ENCODE measurements at places on chromosomes 5 and 9.

GRCh38 chr5:172420235-172420939, 33.9 kb downstream of the SH3PXD2B start:
- DNase-seq: no peak

- no peak for DNase-seq
Observed at GRCh38 chr9:6006749-6007057, 8.7 kb downstream of the RANBP6 start.

DNA sequence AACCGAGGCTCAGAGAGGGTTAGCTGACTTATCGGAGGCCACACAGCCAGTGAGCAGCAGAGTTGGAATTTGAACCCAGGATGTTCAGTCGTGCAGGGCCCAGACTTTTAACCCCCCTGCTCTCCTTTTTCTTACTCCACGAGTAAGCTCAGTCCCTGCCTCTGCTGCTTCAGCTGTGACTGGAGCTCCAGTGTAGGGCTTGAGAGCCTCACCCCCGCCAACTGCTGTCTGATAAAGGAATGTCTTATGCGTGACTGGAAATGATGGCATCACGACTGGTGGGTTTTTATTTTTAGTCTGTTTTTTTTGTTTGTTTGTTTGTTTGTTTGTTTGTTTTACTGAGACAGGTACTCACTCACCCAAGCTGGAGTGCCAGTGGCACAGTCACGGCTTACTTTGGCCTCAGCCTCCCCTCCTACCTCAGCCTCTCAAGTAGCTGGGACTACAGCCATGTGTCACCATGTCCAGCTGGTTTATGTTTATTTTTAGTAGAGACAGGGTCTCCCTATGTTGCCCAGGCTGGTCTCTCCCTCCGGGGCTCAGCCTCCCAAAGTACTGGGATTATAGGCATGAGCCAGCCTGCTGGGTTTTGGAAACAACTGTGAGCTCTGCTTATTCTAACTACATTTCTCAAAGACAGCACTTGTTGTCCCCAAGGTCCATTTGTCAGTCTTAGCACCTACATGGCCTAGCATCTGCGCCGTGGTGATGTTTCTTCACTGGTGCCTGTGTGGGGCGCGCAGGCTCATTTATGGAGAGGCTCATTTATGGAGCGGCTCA, 52.5 kb upstream of the NCS1 start:
- no peak for DNase-seq

DNA sequence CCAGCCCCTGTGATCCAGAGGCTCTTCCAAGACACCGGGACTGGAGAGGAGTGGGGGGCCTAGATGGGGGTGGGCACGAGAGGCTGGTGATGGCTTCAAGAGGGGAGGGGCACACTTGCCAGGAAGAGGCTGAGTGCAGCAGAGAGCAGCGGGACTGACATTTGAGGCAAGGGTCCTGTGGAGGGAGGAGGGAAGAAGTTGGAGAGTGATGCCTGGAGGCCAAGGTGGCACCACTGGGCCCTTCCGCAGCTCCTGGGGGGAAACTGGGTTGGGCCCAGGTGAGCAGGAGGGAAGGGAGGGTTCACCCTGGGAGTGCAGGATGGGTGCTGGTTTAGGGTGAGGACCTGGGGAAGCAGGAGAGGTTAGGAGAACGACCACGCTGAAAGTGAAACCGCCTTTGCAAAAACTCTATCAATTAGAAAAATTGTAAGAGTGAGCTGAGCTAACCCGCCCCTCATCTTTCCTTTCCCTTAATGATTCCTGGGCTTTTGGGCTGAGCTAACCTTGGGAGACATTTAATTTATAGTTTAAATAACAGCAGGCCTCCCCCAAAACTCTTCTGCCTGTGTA, 26.2 kb downstream of the ABO start:
- no peak for DNase-seq

GRCh38 chr5:58860680-58861079, 277.8 kb downstream of the RAB3C start:
- DNase-seq: no peak

All from cortex of kidney (tissue), 1 donor.